ENCODE measurements at places on chromosomes 3 and 15.

DNA sequence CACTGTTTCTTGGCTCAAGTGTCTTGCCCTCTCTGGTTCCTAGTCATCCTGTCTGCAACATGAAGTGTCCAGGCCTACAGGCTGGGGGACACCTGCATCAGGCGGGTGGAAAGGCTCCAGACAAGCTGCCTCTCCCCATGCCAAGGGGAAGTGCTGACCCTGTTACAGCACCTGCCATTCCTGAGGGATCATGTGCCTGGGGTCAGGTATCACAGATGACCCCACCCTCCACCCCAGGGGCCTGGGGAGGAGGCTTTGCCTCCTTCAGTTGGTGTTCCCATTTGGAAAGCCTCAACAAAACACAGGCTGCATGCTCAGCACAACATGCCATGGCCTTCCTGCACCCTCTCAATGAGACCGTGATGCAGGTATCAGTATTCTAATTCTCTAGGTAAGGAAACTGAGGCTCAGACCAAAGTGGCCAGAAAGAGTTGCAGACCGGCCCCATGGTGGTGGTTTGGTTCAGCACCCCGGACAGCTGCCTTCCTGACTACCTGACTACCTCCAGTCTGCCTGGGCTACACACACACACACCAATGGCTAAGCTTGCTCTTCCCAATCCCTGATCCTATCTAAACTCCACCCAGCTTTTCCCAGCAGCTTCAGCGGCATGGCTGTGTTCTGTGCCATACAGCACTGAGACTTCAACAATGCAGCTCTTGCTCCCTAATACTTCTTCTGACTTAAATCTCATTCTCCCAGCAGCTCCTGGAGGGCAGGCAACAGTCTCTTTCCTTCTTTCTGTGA, 69.7 kb upstream of the LINGO1 start:
- no peak for DNase-seq

GRCh38 chr3:128395500-128396162, 71.1 kb downstream of the DNAJB8 start:
- peak; percentile 50 for DNase-seq

DNA sequence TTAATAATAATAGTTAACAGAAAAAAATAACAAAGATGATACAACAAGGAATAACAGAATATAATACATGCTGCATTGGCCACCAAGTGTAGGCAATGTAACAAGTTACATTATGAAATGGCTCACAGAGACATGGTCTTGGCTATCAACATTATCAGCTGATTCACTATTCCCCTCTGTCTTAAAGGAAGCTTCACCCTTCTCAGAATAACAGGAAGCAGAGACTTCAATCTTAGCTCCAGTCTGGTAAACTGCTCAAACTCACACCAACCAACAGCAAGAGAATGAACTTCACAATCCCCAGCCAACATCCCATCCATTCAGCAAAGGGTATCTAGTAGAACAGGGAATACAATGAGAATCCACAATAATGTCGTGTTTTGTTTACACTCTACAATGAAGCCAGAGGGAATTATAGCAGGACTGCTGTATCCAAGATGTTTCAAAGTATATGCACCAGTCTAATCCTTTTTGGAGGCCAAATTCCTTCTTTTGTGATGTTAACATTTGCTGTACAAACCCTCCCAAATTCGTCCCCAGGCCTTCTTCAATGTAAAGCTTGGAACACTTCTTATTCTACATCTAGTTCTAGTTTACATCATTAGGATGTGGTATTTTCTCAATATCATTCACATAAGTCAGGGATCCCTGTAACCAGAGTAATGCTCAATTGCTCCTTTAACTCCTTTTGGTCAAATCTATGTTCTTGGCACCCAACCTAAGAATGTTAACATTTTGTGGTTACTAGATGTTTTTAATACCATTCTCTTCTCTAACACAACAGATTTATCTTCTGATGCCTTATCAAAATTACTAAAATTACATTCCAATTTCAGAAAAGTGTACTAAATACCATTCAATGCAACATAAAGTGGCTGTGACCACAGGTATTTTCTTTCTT, 52.4 kb upstream of the CMSS1 start:
- no peak for DNase-seq

- no peak for DNase-seq
These were observed 33.5 kb downstream of the TGFBR2 start for GRCh38 chr3:30639937-30640336.

- DNase-seq = no peak
These were observed 681 bp downstream of the PIK3CB start for GRCh38 chr3:138833899-138834595.

DNA sequence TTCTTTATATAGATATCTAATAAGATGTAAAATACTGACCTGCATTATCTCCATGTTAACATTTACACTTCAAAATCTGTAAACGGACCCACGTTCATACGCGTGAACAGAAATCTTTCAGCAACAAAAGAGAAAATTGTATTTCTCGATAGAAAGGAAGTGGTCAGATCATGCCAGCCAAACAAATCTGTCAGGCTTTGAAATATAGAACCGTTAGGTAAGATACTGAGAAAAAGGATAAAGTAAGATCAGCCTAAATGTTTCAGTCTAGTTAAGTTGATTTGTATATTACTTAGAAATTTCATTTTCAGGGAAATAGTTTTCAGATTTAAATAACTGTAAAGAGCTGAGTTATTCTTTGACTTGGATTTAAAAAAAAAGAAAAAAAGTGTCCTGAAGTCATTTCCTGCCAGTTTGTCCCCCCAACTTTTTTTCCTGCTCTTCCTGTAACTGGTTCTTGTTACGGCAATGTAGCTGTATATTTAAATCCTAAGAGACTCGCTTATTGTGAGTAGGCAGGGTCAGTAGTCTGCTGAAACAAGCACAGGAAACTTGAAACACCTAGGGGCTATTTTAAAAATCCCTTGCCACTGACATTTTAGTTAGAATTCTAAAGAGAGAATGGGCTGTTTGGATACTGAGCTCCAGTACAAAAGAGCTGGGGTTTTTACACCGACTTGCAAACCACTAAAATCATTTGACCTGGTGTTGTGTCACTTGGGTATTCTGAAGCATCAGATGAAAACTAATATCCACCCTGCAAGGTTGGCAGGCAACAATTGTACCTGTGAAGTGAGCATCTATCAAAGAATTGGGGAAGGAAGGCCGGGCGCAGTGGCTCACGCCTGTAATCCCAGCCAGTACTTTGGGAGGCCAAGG, 237.5 kb downstream of the UBE2E2 start:
- DNase-seq = no peak

GRCh38 chr3:42996633-42997075, 17.5 kb downstream of the GASK1A start:
- DNase-seq = peak; percentile 24

DNA sequence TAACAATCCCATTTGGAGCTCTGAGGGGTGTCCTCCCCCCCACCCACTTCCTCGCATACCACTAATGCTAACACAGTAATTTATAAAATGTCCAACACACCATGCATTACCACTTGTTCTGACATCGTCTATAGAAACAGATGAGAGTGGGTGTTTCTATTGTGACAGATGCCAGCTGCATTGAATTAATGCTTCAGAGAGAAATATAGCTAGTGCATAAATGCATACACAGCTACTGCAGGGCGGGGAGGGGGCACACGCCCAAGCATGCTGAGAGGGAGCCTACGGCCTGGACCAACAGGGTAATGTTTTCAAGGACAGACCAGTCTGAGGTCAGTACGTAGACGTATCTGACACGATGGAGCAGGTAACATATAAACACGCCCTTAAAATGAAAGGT, 106.0 kb upstream of the FEZF2 start:
- DNase-seq = no peak

DNA sequence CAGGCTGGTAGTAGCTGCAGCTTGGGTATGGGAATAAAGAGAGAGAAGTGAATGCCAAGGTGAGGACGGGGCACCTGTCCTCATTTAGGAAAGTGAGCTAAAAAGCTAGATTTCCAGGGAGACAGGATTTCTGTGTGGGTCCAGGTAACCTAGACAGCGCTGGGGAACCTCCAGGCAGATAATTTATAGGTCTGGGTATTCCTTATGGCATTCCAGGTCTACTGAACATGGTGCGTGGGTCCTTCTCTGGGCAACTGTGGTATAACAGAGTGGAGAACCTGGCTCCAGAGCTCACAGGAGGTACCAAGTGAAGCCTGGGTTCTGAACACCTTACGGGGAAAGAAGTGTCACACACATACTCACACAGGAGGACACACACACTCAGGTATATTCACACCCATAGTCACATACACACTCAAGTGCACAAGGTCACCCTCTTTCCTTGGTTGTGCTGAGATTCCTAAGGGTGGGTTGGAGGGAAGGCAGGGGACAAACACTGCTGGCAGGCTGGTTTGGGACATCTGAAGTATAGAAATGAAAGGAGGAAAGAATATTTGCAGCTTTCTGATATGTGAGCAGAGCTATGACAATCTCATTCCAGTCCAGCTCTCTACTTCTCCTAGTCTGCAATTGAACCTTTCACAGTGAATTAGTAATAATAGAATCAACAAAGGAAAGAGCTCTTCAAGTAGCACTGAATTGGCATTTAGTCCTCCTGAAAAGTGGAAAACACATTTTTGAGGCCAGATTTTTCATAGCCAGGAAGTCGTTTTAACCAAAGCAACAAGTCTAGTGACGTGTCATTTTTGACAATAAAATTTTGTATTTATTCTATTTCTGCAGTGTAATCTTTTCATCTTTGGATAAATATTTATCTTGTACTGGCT, 37.4 kb upstream of the ITGA11 start:
- DNase-seq = no peak

DNA sequence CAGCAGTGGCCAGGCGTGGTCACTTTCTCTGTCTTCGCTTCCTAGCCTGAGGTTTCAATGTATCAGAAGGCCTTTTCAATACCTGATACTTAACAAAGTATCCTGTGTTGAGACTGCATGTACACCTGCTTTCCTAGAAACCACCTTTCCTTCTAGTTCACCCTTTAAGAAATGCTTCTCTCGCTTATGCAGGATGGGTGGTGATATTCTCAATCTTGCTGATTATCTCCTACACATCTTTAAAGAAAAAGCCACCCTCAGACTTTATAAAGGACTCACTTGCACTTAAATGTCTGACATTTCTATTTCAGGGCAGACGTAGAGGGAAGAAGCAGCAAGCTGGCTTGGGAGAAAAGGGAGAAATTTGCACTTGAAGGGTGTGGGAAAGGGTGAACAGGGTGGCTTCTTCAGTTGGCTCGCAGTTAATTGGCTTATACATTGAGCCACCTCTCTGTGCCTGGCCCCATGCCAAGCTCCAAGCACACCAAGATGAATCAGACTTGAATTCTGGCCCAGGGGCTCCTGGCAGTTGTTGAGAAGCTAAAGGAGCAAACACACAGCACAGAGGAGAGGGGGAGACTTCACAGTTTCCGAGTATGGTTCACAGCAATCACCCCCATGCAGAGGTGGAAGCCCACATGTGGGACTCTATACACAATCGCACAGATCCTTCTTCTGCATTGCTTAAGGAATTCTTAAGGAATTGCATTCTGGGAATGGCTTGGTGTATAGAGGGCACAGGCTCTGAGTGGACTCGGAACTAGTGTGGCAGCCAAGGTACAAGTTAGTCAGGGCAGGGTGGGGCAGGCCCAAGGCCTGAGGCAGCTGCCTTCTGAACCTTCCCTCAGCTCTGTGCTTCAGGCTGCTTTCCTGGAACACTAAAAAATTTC, 1.3 kb downstream of the ARL6IP5 start:
- peak; percentile 49 for DNase-seq

GRCh38 chr3:101615525-101615924, 41.5 kb downstream of the PCNP start:
- no peak for DNase-seq

- DNase-seq = no peak
These were observed 47.5 kb downstream of the FOXL2 start for GRCh38 chr3:138899351-138899991.

DNA sequence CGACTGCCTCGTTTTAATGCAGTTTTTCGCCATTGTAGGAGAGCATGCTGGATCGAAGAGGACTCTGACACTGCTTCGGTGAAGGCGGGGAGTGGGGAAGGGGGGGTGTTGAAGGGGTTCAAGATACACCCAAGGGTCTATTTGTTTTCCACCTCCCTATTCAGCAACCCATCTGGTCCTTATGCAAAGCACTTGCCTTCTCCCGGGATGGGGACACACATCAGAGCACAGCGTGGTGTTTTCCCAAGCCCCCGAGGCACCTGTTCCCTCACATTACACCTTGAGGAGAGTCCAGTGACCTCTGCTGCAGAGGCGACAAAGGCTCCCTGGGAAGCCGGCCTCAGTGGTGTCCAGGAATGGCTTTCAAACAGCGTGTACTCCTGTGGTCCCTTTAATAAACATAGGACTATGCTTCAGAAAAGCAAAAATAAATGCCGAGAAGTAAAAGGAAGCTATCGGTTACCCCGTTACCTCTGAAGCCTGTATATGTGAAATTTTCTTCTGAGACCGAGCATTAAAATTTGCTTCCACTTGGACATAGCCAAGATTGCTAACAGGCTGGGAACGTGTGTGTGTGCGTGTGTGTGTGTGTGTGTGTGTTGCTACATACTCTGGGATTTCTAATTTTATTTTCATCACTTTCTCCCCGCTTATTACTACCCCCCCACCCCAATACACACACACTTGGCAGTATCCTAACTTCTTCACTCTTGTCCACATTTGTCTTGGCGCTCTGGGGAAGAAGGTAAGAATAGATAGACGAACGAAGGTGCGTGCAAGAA, 53.2 kb downstream of the CCDC54 start:
- no peak for DNase-seq

DNA sequence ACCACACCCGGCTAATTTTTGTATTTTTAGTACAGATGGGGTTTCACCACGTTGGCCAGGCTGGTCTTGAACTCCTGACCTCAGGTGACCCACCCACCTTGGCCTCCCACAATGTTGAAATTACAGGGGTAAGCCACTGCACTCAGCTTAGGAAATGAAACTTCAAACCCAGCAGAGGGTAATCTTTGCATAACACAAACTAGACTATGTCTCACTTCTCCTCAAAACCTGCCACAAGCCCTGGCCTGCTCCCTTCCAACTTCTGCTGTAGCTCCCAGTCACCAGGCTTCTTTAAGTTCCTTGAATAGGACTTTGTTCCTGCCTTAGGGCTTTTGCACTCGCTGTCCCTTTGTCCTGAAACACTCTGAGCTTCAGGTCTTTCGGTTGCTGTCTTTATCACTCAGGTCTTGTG, 39.2 kb upstream of the SEMA4B start:
- no peak for DNase-seq

DNA sequence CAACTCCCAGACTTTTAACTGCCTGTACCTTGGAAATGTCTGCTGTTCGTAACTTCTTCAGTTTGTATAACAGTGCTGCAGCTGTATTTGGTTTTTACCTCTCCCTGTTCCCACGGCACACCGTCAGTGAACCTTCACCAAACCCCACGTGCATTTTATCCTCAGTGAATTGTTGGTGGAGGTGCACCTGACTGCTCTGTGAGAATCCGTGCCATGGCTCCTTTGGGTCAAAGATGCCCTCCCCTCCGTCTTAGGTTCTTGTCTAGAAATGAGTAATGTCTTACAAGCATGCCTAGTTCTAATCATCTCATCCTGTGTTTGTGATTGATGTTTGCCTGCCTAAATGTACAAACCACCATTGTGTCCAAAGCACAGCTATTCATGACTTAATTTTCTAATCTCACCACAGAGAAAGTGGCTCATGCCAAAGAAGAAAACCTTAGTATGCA, 28.2 kb downstream of the TPM1 start:
- DNase-seq = no peak

- no peak for DNase-seq
These were observed 121.0 kb upstream of the PRR20G start for GRCh38 chr3:127408684-127409420.

- no peak for DNase-seq
These were observed 4.0 kb downstream of the PDHB start for GRCh38 chr3:58429657-58430056.

All from hypothalamus (tissue), 51 donors.